Stimulated activated CD8-positive, alpha-beta memory T cell treated with anti-CD3 and anti-CD28 coated beads, Interleukin-2, amount 100 ng/mL, for 48 hours (primary cell): ENCODE measurements at places on chromosomes 6 and 20.

GRCh38 chr20:37935435-37935834 lies 32.5 kb downstream of the VSTM2L start:
- no peak for DNase-seq

GRCh38 chr6:135261872-135262725 lies 81.0 kb downstream of the MYB start:
- DNase-seq = no peak

DNA sequence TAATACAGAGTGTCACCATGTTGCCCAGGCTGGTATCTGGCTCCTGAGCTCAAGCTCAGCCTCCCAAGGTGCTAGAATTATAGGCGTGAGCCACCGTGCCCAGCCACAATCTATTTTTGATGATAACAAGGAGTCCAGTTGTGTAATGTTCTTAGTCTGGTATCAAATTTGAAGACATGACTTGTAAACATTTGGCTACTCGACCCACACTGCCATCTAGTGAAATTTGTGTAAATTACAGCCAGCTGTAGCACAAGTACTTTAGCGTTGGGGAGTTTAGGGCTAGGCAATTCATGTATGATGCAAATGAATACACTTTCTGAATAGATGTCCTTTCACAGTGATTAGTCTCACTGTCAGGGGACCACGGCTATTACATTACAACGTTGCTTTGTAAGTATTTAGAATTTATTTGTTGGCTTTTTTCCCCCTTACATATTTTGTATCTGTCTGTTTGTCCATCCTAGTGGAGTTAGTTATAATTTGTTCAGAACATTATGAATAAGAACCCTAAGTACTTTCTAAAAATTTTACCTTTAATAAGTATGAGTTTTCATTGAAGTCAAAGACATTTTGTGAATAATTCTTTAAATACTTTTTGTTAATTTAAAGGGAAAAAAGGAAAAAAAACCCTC lies 139.7 kb downstream of the PRDM13 start:
- peak; percentile 11 for DNase-seq

DNA sequence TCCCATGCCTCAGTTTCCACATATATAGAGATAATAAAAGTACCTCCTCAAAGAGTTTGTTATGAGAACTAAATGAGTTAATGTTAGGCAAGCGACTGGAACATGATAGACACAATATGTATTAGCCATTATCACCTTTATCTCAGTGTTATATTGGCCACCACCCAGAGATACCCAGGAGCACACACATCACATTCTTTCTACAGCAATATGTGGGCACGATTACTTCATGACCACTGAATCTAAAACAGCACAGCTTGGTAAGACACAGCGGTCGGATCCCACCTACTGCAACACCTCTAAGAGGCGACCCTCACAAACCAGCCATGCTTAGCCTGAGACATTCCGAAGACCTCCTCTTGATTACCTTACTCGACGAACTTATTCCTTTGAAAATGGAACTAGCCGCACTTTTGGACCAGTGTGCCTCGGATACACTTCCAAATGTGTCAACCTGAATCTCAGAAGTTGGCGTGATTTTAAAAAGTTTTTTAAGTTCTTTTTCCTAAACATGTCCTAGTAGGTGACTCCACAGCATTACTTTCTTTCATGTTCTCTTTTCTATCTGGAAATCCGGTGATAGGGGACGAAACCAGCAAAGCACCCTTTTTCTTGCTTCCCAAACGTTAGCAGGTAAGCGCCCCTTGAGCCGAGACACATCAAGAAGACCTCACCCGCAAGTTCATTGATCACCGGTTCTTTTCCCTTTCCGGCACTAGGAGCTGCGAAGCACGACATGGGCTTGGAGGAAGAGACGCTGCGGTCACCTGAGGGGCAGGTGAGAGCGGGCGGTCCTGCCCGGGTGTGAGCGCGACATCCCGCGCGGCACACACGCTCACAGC lies 923 bp downstream of the GMDS start:
- DNase-seq = no peak

- peak; percentile 15 for DNase-seq
Observed at GRCh38 chr6:5279891-5280338, 18.6 kb downstream of the FARS2 start.

DNA sequence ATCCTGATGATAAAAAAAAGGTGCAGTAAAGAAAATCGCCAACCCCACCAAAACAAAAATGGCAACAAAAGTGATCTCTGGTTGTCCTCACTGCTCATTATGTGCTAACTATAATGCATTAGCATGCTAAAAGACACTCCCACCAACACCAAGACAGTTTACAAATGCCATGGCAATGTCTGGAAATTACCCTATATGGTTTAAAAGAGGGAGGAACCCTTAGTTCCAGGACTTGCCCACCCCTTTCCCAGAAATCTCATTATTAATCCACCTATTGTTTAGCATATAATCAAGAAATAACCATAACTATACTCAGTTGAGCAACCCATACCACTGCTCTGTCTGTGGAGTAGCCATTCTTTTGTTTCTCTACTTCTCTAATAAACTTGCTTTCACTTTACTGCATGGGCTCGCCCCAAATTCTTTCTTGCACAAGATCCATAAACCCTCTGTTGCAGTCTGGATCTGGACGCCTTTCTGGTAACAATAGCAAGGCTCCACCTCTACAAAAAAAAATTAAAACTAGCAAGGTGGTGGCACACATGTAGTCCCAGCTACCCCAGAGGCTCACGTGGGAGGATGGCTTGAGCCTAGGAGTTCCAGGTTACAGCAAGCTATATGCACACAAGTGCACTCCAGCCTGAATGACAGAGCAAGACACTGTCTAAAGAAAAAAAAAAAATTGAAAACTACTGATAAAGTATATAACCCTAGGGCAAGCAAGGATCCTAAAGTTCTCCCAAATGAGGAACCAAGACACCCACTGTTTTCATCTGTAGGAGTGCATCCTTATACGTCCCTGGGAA lies 278.8 kb upstream of the JARID2 start:
- DNase-seq = no peak
